COLO829 (cell line): ENCODE measurements at places on chromosomes 7 and 10.

- DNase-seq, result no peak
These were observed 26.9 kb downstream of the NPS start for GRCh38 chr10:127576051-127576450.

DNA sequence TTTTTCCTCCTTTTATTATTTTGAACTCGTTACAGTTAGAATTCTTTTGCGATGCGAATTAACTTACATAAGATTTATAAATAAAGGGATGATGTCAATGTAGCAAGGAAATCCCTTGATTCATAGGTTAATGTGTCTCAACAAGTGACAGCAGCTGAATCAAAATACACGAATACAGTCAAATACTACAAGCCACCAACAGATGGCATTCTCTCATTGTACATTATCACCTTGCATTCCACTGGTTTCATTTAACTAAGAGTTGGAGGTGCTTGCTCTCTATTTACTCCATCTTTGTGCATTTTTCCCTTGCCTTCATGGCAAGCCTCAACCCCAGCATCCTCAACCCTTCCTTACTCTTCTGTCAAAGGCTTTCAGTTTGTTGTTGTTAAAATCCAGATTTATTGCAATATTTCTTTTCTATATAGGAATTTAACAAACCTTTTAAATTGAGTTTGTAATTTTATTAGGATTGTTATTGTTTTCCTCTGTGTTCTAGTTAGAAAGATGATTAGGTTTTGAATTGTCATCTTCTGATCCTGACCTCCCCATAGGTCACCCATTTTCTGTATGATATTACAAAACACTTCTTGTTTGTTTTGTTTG lies 78.3 kb downstream of the SLC25A40 start:
- peak; percentile 58 for DNase-seq

GRCh38 chr7:158020706-158021095 lies 566.9 kb downstream of the PTPRN2 start:
- DNase-seq, result no peak

DNA sequence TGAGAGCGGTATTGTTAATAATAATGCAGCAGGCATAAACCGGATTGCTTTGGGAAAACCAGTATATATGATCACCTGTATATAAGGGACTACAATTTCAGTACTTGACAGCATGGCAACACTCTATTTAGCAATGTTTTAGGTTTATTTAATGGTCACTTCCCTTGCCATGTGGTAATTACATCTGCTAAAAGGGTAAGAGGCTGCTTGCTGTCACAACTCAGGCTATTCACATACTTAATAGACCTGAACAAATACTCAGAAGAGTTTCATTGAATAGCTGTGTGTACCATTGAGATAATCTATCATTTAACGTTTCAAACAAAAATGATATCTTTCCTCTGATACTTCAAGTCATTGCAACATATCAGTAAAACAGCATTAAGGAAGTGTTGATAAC lies 90.1 kb downstream of the PCDH15 start:
- no peak for DNase-seq

GRCh38 chr7:148645898-148646297 lies 52.8 kb upstream of the CUL1 start:
- DNase-seq, result no peak

DNA sequence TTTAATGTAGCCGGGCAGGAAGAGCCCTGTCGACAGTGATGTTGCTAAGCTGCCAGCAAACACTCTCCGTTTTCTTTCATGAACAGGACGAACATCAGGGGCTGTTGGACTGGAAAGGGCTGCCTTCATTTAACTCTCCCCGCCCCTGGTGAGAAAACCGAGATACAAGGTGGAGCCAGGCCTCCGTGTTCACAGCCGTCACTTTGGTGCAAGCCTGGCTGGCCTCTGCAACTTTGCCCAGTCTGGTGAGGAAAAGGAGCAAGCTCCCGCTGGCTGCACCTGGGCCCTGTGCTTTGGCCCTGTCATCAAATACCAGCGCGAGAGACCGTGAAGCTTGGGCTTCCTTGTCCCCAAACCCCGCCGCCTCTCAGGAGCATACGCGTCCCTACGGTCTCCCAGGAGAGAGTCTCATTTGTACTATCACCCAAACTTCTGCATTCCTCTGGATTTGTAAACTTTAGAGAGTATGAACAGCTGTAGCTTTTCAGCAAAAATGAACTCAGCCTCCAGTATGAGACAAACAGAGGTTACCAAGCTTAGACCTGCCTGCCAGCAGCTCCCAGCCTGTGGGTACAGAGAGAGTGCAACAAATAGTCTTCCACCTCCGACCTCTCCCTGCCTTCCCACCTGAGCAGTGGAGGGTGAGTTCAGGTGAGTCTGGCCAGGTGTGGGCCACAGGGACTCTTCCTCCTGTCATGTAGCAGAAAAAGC lies 445.3 kb upstream of the MGMT start:
- no peak for DNase-seq

GRCh38 chr10:110815354-110816004 lies 56.2 kb upstream of the PDCD4 start:
- DNase-seq, result no peak

- no peak for DNase-seq
These were observed 122.3 kb downstream of the TRIL start for GRCh38 chr7:28835800-28836199.

DNA sequence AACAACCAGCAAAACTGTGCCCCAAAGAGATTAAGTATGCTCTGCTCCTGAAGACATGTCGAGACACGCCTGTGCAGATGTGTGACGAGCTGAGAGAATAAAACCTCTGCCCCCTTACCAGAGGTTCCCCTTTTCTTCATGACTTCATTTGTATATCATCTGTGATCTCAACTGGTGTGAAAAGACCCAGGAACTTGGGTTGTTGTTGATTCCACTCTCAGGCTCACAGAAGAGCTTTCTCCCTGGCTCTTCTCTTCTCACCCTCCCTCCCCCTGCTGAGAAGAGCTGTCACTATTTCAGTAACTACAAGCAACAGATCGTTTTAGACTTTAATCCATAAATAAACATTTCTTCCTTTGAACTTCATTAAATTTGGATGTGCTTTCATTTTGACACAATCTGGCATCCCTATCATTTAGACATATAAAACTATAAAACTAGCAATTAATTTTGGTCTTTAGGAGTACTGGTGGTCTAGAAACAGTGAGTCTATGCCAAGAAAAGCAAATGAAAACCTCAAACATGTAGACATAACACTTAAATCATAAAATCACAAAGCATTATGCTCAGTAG lies 179.3 kb upstream of the FZD8 start:
- DNase-seq, result no peak

- DNase-seq, result no peak
These were observed 131.1 kb upstream of the RSU1 start for GRCh38 chr10:16948361-16948760.

- no peak for DNase-seq
These were observed 190.0 kb downstream of the KCND2 start for GRCh38 chr7:120462991-120463390.

GRCh38 chr7:55110282-55110992 lies 91.6 kb downstream of the EGFR start:
- DNase-seq, result no peak

- no peak for DNase-seq
These were observed 110.6 kb downstream of the BTRC start for GRCh38 chr10:101464599-101464998.

DNA sequence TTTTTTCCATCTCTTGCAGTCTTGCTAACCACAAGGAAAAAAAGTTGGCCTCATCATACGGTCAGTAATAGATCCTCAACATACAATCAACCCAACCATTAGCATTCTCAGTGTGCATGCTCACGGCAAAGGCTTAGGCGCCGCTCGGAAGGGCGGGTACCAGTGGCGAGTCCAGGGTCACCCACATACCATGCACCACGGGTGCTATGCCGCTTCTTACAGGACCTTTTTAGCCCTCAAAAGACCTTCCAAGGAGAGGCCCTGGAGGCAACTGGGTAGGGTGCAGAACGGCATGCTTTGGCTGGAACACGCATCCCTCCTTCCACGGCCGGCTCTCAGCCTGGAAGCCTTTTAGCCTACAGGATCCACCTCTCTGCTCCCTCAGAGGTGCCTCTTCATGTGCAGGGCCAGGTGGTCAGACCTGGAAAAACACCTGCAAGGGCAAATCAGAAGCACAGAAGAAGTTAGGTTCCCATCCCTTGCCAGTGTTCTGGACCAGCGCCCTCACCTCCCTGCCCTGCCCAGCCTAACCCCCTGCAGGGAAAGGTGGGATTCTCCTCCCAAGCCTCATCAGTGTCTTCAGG lies 5.8 kb downstream of the KLF6 start:
- no peak for DNase-seq

- no peak for DNase-seq
These were observed 22.8 kb downstream of the PPIA start for GRCh38 chr7:44819292-44819691.

DNA sequence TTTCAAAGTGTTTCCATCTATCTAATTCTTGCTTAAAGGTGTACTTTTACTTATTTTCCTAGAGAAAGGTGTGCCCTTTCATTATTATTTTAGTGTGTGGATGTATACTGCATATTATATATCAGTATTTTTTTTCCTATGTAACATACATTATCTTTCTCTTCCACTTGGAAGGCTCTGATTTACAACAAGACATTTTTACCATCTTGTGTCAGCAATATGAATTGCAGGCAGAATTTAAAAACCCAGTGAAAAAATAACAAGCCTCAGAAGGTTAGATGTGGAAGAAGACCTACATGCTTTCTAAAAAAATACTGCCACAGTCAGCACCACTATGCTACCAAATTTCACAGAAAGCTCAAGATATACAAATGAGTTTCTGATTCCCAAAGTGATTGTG lies 327.7 kb upstream of the STEAP1 start:
- DNase-seq, result no peak

DNA sequence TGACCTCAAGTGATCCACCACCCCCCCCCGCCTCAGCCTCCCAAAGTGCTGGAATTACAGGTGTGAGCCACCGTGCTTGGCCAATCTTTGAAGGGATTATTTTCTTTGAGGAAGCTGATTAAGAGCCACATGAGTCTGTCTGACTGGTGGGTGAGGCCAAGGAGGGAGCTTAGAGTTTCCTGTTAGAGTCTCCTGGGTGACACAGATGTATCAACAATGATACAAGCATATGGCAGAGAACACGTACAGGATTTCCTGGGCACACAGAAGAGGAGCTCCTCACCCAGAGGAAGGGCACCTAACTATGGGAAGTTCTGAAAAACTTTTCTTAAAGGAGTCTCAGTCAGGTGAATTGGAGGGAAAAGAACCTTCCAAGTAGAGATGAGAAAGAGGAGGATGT lies 69.4 kb downstream of the GOLGA7B start:
- no peak for DNase-seq

- peak; percentile 40 for DNase-seq
These were observed 34.0 kb downstream of the AHCYL2 start for GRCh38 chr7:129258649-129259389.

GRCh38 chr7:35753761-35754603 lies 46.9 kb upstream of the SEPTIN7 start:
- peak; percentile 87 for DNase-seq

DNA sequence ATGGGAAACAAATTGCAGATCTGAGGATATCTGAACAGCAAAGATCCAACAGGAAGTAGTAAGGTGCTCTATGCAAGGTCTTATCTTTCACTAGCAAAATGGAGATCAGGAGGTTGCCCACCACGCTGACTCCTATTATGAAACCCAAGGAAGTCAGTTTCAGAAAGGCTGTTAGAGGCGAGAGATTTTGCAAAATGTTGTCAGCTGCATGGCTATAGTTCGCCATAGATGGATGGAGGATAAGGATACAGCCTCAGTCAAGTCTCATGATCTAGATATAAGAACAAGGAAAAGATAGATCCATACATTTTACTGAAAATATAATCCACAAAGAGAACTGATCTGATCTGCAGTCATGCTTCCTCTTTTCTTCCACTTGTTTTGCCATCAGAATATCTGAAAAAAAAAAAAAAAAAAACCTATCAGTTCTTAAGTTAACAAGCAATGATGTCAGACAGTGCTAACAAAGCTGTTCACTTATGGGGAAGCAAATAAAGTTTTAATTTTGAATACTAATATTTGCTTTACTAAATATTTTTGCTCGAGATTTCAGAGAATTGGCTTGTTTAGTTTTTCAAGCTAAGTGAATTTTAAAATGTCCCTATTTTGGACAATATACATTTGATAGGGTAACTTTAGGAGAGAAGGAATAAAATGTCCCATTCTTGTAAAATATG lies 2.0 kb downstream of the GPR85 start:
- DNase-seq, result no peak

GRCh38 chr10:42809676-42810075 lies 27.1 kb downstream of the BMS1 start:
- DNase-seq, result no peak

DNA sequence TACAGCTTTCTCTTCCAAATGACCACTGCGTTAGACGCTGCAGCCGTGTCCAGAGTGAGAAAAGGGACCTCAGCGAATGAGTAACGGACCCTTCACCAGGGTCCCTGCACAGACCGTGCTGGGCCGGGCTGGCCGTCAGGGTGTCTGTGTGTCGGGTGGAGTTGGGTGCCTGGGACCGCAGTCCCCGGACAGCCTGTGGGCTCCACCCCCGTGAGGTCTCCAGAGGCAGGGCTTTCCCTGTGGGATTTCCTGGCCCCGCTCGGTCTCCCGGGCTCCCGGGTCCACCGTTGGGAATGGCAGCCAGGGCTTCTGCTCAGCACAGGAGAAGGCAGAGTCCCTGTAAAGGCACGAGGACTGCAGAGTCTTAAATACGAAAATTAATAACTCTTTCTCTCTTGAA lies 509.7 kb downstream of the TCERG1L start:
- DNase-seq, result no peak

DNA sequence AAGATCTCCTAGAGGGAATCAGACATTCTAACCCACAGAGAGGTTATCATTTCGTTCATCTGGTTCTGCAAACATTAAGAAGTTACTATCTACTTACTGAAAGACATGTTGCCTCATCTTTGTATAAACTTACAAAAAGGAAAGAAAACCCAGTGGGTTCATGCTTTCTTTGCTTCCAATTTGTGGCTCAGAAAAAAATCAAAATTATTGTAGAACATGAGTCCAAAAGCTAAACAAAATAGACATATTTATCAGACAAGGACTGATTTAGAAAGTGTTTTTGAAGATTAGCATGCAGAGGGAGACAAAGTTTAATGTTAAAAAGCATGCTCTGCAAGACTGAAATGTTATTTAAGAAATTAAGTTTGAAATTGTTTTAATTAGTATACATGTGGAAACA lies 123.1 kb downstream of the MBL2 start:
- no peak for DNase-seq

GRCh38 chr10:60521974-60522405 lies 132.3 kb upstream of the ANK3 start:
- no peak for DNase-seq

GRCh38 chr10:14240253-14241189 lies 90.2 kb downstream of the FRMD4A start:
- peak; percentile 20 for DNase-seq

DNA sequence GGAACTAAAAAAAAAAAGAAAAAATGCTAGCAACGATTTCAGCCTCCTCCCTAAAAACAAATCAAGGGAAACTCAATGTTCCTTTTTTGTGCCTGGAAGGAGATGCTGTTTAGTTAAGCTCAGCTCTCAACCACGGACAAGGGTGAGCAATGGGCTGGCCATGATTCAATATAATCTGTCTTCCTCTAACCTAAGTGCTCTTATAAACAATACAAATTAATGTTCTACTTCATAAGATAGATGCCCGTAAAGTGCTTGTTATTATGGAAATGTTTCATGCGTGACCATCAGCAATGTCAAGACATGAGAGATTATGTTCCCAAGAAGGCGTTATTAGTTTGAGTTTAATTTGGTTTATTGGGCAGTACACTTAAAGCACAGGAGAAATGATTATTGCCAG lies 320.3 kb downstream of the SFMBT2 start:
- DNase-seq, result no peak
